Stimulated activated CD8-positive, alpha-beta memory T cell treated with anti-CD3 and anti-CD28 coated beads, Interleukin-4, amount 100 ng/mL, for 24 hours (primary cell): ENCODE measurements at places on chromosomes 2 and 18.
A peak's percentile ranks its signal among the peaks of the same experiment; 100 is the strongest.

- DNase-seq, result no peak
These were observed 89.3 kb downstream of the MBD2 start for GRCh38 chr18:54135216-54135615.

DNA sequence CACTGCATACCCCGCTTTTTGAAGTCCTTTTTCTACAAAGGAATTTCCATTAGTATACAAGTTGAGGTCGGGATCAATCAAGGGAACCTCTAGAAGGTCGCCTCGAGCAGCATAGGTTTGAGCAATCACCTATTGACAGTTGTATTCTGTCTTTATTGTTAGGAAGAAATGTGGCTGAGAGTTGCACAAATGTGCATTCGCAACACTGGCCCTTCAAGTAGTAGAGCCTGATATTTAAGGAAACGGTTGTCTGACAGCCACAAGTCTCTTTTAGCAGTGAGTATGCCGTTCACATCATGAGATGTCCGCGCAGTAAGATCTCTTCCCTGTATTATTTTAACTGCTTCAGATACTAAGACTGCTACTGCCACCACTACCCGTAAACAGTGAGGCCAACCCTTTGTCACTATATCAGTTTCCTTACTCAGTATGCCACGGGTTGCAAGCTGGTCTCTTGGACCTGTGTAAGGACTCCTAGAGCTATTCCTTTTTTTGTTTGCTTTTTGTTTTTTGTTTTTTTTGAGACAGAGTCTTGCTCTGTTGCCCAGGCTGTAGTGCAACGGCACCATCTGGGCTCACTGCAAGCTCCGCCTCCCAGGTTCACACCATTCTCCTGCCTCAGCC is 10.0 kb upstream of the STARD7 start:
- DNase-seq, result no peak

DNA sequence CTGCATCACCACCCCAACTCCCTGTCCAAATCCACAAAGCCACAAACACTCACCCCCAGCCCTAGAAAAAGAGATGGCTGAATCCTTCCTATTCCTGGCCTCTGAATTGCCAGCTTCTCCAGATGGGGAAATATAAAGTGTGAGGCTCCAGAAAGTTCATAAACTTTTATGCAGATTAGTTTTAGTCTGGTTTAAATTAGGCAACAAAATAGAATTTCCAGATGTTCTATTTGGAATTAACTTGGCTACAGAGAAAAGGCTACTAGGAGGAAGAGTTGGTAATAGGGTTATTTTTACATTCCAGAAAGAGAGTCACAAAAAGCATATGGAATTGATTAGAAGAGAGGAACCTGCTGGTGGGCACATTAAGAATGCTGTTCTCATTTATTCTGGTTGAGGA is 56.0 kb downstream of the EN1 start:
- DNase-seq, result no peak

DNA sequence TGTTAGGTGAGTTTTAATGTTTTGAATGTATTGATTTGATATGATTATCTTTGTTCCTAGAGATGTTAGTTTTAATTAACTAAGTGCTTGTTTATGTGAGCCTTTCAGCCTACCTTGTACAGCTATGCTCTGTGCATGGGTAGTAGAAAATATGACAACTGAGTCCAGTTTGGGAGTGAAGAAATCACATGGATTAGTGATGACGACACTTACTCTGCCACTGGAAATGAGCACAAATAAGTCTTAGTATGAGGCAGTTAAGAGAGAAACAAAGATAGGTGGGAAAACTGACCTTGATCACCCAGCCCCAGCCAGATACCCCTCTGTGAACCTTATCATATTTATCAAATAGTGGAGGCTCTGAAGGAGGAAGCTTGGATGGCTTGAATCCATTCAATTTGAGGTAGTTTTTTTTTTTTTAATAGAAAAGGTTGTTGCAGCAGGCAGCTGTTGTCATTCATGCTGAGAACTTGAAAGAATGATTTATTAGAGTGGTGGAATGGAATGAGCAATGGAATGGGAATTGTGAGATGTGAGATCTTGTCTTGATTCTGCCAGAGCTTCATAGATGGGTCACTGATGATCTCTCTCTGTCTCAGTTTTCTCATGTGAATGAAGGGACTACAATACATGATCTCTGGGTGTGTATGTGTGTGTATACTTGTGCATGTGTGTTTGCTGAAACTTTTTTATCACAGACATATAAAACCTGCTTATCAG is 96.4 kb downstream of the MAP3K20 start:
- no peak for DNase-seq

DNA sequence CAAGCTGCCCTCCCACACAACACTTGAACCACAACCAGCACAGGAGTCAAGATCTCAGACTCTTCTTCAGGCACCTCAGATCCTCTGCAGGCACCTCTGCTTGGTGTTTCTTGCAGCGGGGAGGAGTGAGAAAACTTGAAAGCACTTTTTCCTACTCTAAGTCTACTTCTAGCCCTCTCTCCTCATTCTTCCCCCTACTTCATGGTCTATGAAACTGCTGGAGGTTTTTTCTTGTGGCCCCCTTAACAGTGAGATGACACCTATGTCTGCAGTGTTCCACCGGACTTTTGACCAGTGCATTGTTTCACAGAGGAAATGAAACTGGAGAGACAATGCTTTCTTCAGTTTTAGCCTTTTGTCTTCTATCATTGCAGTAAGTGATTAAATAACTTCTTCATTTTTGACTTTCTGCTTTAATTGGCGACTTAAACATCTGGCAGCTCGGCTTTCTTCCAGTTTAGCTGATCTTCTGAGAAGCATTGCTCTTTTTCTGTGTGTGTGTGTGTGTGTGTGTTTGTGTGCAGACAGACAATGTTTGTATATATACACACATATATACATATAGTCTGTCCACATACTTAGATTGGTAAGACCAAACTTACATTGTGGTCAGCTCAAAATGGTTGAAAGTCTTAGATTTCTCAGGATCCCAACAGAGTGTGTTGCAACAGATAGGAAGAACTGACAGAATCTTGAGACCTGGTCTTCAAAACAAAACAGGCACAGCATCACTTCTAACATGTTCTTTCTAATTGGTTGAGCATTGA is 1474.0 kb upstream of the TMEFF2 start:
- no peak for DNase-seq

- no peak for DNase-seq
These were observed 251.2 kb upstream of the RBBP8 start for GRCh38 chr18:22681908-22682307.

GRCh38 chr2:190540048-190540447 is 5.5 kb upstream of the NEMP2 start:
- DNase-seq, result no peak

GRCh38 chr2:28952836-28953211 is 28.3 kb upstream of the TOGARAM2 start:
- DNase-seq, result no peak

GRCh38 chr2:28668106-28668814 is 83.4 kb upstream of the PPP1CB start:
- no peak for DNase-seq

DNA sequence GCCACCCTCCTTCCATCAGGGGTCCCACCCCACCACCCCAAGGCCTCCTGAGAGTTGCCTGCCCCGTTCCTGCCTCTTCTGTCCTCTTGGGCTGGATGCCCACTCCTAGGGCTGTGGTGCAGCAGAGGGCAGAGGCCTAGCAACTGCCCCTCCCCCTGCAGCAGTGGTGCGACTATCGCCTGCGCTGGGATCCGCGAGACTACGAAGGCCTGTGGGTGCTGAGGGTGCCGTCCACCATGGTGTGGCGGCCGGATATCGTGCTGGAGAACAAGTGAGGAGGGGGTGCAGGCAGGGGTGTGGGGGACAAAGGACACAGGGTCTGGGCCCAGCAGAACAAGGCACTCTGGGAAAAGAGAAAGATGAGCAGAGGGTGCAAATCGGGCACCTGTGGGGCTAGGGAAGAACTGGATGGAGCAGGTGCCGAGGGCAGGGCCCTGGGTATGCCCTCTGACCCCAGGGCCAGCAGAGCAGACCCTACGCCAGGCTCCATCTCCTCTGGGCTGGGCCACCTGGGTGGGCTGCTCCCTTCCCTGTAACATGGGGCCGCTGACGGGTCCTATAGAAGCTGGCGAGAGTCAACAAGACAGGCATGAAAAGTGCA is 1.0 kb downstream of the CHRNG start:
- no peak for DNase-seq

DNA sequence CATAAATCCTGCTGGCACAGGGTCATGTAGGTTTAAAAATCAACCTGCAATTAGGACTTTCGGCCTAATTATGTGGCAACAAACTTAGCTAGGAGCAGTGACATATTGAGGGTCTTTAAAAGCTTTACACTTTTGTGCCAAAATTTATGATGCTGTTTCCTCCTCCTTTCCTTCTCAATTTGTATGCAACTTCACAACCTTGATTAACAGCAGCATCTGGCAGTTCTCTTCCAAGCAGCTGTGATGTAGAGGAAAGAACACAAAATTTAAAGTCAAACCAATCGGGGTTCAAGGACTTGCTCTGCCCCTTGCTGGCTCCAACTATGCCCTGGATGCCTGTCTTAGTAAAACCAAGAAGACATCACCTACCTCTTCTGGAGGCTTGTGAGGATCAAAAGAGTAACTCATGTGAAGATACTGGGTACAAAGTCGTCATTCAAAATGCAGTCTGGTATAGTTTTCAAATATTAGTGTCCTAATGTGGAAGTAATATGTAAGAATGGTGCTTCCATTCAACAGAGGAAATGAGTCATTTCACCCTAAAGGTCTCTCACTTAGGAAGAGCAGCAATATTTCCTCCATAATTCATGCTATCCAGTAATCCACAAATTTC is 94.7 kb downstream of the ANKRD44 start:
- DNase-seq, result no peak

- DNase-seq, result no peak
These were observed 194.3 kb upstream of the ERBB4 start for GRCh38 chr2:212732860-212733259.

GRCh38 chr2:235917506-235917905 is 250.7 kb downstream of the GBX2 start:
- DNase-seq, result no peak

DNA sequence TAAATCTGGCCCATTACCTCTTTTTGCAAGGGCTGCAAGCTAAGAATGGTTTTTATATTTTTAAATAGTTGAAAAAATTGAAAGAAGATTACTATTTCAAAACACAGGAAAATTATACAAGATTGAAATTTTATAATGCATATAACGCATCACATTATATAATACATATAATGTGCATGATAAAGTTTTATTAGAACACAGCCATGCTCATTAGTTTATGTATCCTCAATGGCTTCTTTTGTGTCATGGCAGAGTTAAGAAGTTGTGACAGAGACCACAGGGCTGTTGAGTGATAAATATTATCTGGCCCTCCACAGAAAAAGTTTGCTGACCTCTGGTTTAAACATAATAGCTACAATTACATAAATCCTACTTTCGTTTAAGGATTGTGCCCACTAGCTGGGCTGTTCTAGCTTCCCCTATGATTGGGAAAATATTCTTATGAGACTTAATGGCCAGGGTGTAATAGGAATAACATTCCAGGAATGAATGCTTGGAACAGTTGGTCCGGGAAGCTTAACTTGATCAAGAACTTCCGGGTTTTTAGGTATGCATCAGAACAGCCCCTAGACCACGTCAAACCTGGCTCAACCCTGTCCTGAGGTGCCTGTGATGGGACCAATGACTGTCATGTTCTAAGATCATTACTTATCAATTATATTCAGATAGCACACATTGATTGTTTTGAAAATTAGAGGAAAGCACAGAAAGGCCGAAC is 98.7 kb upstream of the LPIN2 start:
- DNase-seq, result no peak

DNA sequence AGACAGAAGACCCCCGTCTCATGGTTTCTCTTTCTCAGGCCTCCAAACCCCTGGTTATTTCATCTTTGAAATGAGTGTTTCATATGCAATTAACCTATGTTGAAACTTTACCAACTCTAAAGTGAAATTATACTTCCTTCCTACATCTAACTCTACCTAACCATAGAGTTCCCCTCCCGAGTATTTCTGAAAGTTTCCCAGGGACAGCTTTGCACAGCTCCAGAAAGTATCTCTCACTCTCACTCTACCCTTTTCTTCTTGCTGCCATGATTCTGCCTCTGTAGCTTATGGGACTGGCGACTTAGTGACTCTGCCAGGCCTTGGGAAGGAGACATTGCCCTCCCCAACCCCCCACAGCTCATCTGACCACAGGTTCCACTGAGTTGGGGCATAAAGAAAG is 107.9 kb downstream of the B3GNT2 start:
- DNase-seq, result no peak

- no peak for DNase-seq
These were observed 94.6 kb downstream of the PHLPP1 start for GRCh38 chr18:62809900-62810299.

- DNase-seq, result no peak
These were observed 340.7 kb downstream of the TGIF1 start for GRCh38 chr18:3790703-3791102.

GRCh38 chr2:189024901-189025618 is 50.9 kb downstream of the COL3A1 start:
- no peak for DNase-seq

GRCh38 chr18:60157810-60158209 is 214.8 kb downstream of the MC4R start:
- DNase-seq, result no peak

- peak; percentile 4 for DNase-seq
These were observed 58.5 kb upstream of the COPS8 start for GRCh38 chr2:237026981-237027711.

DNA sequence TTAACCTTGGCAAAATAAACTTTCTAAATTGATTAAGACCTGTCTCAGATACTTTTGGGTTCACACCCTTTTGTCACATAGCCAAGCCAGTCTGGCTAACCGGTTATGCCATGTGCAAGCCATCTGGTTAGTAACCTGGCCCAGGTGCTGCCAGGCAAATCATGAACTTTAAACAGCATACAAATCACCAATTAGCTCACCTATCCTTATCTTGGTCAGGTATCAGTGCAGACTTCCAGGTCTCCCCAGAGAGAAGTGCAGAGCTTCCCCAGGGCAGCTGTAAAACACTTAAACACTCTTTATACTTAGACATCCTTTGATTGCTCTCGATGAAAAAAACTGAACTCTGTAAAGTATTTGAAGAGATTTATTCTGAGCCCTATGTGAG is 14.9 kb upstream of the MC5R start:
- no peak for DNase-seq

DNA sequence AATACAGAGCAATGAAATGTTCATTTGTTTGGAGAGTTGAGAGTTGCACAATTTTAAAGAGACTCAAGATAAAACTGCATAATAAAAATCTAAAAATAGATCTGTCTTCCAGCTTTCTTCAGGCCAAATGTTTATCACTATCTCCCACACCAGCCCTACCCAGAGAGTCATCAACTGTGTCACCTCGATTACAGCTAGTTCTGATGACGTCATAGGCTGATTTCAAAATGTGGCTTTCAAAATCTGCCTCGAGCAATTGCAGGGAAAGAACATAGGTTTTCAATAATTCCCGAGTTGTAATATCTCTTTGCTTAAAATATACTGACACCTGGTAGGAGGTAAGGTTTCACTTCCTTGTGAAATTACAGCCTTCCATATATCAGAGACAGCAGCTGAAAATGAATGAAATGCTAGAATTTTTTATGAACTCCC is 677.6 kb upstream of the ID2 start:
- DNase-seq, result no peak

DNA sequence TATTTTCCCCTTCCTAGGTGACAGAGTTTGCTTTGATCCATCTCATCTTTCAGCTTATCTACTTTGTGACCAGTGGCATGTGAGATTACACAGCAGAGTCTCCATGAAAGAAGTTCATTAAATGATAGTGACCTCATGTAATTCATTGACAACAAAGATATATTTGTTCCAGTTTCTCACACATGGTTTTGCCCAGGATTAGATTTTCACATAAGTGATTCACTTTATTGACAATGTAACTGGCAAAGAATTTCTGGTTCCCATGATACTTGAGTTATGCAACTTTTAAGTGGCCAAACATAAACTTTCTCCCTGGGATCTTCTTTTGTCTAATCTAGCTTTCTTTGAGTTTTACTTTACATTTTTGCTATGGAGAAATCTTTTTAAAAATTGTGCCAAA is 50.0 kb downstream of the MC4R start:
- DNase-seq, result no peak
